OCI-LY7 (cell line): ENCODE measurements at places on chromosomes 11 and 22. TPM values are rescaled to one million over a fixed set of nuclear protein-coding genes. Genes with fewer than 3 reads are reported as not detected.

The IL18BP gene
- total RNA-seq, result 10.3 and 12.4 TPM in 2 replicates

GRCh38 chr11:93081694-93082093, 112.2 kb downstream of the MTNR1B start:
- no peak for DNase-seq

DNA sequence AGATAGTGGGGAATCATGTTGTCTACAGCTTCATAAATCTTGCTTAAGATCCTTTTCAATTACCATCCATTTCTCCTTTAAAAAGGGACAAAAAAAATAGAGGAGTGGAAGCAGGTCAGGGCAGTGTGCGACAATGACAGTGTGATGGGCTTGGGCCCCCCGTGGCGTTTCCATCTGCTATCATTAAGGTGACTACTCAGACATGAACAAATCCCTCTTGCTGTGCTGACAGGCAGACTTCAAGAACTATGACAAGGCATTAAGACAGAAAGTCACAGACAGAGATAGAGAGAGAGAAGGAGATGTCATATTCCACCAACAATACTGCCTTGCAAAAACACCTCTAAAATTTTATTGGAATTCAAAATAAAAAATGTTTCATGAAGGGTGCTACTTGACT, 263.2 kb downstream of the DCDC1 start:
- DNase-seq, result no peak

DNA sequence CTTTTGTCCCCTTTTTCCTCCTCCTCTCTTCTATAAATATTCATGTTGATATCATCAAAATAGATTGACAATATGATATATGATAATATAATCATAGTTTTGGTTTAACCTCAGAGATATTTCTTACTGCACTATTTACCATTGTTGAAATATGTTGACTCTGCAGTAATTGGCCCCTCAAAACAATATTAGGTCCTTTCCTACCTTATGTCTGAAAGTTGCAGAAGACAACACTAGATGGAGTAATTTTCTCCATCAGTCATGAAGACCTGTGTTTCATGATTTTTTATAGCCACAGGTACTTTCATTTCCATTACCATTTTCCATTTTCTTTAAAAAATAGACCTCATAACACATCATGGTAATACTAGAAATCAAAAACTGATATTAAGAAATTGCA, 284.4 kb downstream of the LUZP2 start:
- DNase-seq, result no peak

GRCh38 chr11:65127473-65128181, 5.5 kb downstream of the MRPL49 start:
- no peak for DNase-seq

- DNase-seq, result no peak
These were observed 9.3 kb upstream of the PAX6 start for GRCh38 chr11:31820438-31820818.
